ENCODE measurements at places on chromosomes 2 and 18. TPM values are rescaled to one million over a fixed set of nuclear protein-coding genes. Genes with fewer than 3 reads are reported as not detected.

The VWA3B gene
- total RNA-seq = not detected

- DNase-seq = no peak
These were observed 79.6 kb downstream of the LRATD1 start for GRCh38 chr2:14712111-14712510.

The SMYD1 gene
- total RNA-seq = not detected

GRCh38 chr2:119024152-119024551, 82.2 kb downstream of the MARCO start:
- DNase-seq = no peak

The REG3G gene
- total RNA-seq = not detected

- no peak for DNase-seq
These were observed 15.9 kb upstream of the CRIM1 start for GRCh38 chr2:36339607-36340218.
